ENCODE measurements at places on chromosomes 5 and 9. TPM values are rescaled to one million over a fixed set of nuclear protein-coding genes. Genes with fewer than 3 reads are reported as not detected.

DNA sequence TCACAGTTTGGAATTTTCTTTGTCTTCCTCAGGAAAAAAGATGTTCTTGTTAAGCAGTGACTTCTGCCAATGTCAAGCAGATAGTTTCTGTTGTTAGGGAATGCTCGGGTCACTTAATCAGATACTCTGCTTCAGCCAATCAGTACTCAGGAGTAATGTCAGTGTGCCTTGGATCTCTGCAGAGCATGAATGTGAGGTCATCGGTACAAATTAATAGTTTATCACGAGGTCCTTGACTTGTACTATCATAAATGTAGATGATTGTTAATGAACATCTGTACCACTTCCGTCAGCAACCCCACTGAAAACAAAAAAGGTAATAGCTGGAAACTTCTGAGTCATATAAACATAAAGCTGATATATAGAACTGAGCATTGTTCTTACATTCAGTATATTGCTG lies 73.6 kb downstream of the FBXL7 start:
- no peak overlapping the region for H3K4me3 ChIP-seq
- H3K4me1 ChIP-seq: no peaks in the 10 kb centered on the region
- no peaks in the 10 kb centered on the region for H3K27me3 ChIP-seq
- DNase-seq: no peak

- H3K36me3 ChIP-seq: no peaks in the 10 kb centered on the region
- H3K27me3 ChIP-seq: no peaks in the 10 kb centered on the region
- no peaks in the 10 kb centered on the region for H3K4me1 ChIP-seq
- H3K4me3 ChIP-seq: no peak overlapping the region
- no peak overlapping the region for H3K27ac ChIP-seq
Measured at GRCh38 chr5:127856292-127856691, 153.1 kb downstream of the CCDC192 start.

DNA sequence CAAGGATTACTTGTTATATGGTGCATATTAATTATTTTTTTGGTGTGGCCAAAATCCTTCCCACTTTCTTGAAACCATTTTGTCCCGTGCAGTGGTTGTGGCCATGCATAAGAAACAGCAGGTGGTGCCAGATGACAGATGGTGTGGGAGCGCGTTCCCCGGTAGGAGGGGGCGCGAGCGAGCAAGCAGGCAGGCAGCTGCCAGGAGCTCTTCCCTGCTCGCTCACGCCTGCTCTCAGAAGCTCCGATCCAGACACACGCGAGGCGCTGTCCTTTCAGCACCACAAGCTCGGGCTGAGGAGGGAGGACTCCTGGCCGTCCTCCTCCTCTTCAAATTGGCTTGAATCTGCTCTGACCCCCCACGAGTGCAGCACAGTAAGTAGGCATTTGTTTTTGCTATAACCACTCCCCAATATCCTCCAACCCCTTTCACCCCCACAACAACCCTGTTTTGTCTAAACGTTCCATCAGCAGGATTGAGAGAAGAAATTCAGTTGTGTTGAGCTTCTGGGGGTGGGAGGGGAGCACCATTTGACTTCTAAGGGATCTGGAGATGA lies at the start of gene NSG2:
NSG2 (plus strand) TSS at position 237 of the 556 bp plus-strand sequence. CDS start 1,050 bp downstream, outside the sequence.
- no peaks in the 10 kb centered on the region for H3K4me1 ChIP-seq
- H3K27me3 ChIP-seq: peaks cover 6% of the 10 kb centered on the region
- no peak within 1 kb of the TSS for H3K4me3 ChIP-seq
- DNase-seq: peak; percentile 96

GRCh38 chr9:26833792-26834191 lies 58.8 kb downstream of the CAAP1 start:
- DNase-seq: no peak
- H3K4me3 ChIP-seq: no peak overlapping the region
- no peaks in the 10 kb centered on the region for H3K36me3 ChIP-seq

DNA sequence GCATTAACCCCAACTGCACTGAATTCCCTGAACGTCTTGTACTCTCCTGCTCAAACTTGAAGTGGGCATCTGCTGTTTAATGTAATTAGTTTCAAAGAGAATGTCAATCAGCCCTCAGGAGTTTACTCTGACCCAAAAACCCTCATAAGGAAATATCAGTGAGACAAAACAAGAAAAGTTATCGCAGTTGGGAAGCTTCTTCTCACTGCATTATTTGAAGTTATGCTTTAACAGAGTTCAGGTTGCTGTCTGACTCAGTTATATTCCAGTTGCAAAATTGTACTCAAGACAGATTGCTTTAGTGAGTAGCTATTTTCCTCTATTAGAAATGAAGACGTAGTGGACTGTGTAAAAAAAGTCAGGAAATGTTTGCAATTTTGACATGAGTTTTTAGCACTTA lies 52.1 kb downstream of the PPIC start:
- no peaks in the 10 kb centered on the region for H3K27me3 ChIP-seq
- H3K36me3 ChIP-seq: no peaks in the 10 kb centered on the region
- H3K27ac ChIP-seq: no peak overlapping the region

- H3K36me3 ChIP-seq: no peaks in the 10 kb centered on the region
- H3K27ac ChIP-seq: no peak overlapping the region
- peaks cover 6% of the 10 kb centered on the region for H3K4me1 ChIP-seq
- H3K27me3 ChIP-seq: no peaks in the 10 kb centered on the region
- no peak overlapping the region for H3K4me3 ChIP-seq
Measured at GRCh38 chr9:117545846-117546245, 131.0 kb upstream of the ASTN2 start.

The SLC4A9 gene
- 0.32 TPM for total RNA-seq

DNA sequence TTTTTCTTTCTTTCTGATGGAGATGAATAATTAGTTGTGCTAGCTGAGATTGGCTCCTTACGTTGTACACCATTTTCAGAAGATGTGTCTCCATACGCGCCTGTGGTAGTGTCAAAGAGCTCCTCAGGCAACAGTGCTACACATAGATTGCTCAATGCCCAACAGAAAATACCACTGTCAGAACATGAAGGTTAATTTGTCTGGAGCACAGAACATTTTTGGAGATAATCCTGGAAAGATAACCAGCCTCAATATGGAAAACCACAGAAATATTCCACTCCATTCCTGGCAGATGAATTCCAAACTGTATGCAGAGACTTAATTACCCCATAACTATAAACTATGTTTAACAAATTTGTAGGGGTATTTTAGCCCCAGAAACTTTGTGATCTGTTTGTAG lies 233.6 kb downstream of the MARCHF11 start:
- DNase-seq: no peak
- H3K27me3 ChIP-seq: no peaks in the 10 kb centered on the region
- H3K27ac ChIP-seq: no peak overlapping the region
- no peaks in the 10 kb centered on the region for H3K36me3 ChIP-seq
- no peaks in the 10 kb centered on the region for H3K4me1 ChIP-seq

DNA sequence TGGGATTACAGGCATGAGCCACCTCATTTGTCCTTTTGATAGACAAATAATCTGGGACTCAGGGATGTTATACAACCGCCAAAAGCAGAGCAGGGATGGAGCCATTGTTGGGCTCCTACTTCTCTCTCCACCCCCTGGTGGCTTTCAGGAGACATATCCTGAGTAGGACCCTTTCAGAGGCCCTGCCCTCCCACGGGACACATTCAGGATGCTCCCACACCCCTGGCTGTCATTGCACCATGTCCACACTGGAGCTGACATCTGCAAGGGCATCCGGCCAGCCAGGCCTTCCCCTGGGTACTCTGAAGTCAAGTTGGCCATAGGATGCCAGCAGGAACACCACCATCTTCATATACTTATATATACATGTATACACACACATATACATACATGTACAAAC lies 181.8 kb downstream of the SYK start:
- no peaks in the 10 kb centered on the region for H3K4me1 ChIP-seq
- no peaks in the 10 kb centered on the region for H3K36me3 ChIP-seq
- H3K27ac ChIP-seq: no peak overlapping the region
- no peaks in the 10 kb centered on the region for H3K27me3 ChIP-seq

The YTHDC2 gene
- total RNA-seq: 7.4 TPM

GRCh38 chr5:50595199-50595598 lies 71.2 kb upstream of the PARP8 start:
- no peak overlapping the region for H3K27ac ChIP-seq
- H3K36me3 ChIP-seq: no peaks in the 10 kb centered on the region
- no peak overlapping the region for H3K4me3 ChIP-seq
- DNase-seq: no peak
- H3K4me1 ChIP-seq: no peaks in the 10 kb centered on the region

- DNase-seq: no peak
- H3K4me1 ChIP-seq: peaks cover 5% of the 10 kb centered on the region
- no peak overlapping the region for H3K27ac ChIP-seq
- no peak overlapping the region for H3K4me3 ChIP-seq
Measured at GRCh38 chr5:179852993-179853547, 5.5 kb downstream of the MRNIP start.

GRCh38 chr5:180072256-180072548 lies 643 bp upstream of the RNF130 start:
- H3K27ac ChIP-seq: peak overlapping the region; percentile 83
- no peak for DNase-seq
- peaks cover 16% of the 10 kb centered on the region for H3K4me1 ChIP-seq

DNA sequence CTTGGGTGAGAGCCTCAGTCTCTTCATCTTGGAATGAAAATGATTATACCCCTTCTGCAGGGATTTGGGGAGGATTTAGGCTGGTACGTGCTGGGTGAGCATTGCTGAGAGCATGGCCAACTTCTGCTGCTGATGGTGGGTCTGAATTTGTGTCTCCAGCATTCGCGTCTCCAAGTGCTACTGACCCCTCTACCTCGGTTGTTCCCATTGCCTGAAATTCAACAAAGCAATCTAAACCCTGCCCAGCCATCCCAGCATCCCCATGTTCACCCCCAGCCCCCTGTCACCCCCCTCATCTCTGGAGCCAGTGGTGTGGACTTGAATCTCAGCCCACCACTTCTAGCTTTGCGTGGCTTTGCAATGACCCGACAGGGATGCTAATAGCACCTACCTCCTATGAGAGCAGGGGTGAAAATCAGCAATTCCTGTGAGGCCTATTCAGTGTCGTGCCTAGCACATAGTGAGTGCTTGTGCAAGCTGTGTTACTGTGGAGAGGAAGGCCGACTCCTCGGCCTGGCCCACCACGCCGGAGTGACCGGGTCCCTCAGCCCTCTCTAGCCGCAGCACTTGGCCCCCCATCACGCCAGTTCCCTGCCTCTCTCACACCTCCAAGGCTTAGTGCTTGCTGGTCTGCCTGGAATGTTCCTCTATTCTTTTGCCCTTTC lies 43.4 kb upstream of the SH3PXD2B start:
- DNase-seq: no peak
- H3K27ac ChIP-seq: no peak overlapping the region
- no peaks in the 10 kb centered on the region for H3K36me3 ChIP-seq

The CCDC180 gene
- total RNA-seq: 4.3 TPM

All from pancreas (tissue), 10 donors.